ENCODE measurements at places on chromosomes 6 and 20.

DNA sequence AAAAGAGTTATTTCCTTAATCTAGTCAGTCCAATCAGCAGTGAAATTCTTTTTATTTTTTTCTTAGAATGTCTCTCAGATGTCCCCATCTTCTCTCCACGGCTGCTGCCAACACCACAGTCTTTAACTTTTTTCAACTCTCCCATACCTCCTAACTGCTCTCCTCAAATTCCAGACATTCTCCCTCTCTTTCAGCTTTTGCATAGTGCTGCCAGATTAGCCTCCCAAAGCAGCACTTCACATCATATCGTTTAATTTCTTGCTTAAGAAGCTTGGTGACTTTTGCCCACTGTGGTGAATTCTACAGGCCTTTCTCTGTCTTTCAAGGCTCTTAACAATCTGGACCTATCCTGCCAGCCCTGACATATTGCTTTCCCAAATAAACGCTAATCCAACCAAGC lies 233.4 kb downstream of the UST start:
- DNase-seq: no peak

- DNase-seq: no peak
These were observed 31.8 kb upstream of the DSE start for GRCh38 chr6:116338943-116339342.

DNA sequence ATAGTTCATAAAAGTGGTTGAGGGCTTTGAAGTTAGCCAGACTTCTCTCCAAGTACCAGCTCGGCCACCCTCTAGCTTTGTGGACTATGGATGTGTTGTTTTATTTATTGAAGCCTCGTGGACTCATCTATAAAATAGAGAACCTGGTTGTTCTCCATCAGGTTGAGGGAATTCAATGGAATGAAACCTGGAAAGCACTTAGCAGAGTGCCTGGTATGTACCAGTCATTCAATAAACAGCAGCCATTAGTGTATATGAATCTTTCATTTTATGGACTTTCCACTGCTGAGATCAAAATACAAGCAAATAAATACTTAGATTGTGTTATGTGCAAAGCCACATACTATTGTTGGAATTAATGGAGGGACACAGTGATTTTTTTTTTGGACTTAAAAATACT lies 206.8 kb downstream of the SOX4 start:
- DNase-seq: no peak

DNA sequence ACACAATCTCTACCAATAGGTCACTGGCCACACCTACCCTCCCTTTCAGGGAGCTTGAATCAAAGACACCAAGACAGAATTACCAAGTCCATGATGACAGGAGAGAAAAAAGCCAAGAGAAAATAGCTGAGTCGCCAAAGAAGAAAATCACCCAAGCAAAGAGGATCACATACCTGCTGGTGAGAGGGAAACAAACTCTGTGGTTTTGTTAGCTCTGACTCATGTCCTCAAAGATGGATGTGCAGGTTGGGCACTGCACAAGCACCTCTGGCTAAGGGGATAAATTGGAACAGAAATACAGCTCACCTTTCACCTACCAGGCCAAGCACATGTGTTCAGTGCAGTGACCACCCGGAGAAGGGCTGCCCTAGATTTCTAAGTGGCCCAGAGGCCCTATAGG lies 114.8 kb downstream of the TFAP2A start:
- DNase-seq: no peak

DNA sequence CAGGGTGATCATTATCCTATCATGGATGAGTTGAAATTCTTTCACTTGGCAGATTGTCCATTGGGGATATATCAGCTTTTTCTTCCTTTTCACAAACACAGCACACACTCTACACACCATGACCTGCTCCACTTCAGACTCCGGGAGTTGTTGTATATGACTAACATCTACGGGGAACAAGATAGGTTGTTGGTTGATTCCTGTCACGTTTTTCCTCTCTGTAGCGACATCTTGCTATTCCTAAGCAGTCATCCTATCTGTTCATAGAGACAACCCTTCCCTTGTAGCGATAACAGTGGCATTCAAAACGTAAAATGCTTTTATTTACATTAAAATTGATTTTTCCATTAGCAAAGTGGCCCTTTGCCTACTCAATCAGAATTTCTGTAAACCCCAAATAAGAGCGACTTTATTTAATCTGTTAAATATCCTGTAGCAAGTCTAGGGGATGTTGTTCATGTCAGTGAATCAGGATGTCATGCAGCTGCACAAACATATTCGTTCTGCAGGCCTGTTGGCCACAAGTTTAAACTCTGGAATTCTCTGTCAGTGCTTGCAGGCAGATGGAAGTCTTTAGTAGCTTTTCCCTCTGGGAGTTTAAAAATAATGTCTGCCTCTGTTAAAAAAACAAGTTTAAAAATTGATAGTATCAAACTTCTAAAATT lies 23.1 kb downstream of the PHACTR2 start:
- DNase-seq: no peak

DNA sequence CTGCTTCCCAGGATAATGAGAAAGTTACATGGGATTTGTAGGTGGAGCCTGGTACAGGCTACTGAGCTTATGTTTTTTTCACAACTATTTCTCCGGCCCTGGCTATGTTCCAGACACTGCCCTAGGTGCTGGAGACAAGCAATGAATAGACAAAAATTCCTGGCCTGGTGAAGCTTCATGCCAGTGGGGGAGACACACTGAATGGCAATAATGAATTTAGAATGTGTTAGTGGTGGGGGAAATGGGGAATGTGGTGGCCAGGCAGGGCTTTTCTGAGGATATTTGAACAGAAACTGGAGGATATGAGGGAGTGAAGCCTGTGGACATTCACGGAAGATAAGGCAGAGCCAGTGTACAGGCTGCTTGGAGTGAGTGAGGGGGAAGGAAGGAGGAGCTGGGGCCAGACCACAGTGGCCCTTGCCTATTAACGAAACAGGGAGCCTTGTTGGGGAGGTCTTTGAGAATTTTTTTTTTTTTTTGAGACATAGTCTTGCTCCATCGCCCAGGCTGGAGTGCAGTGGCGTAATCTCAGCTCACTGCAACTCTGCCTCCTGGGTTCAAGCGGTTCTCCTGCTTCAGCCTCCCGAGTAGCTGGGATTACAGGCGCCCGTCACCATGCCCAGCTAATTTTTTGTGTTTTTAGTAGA lies 6.6 kb downstream of the FOXS1 start:
- DNase-seq: no peak

- no peak for DNase-seq
These were observed 135.5 kb upstream of the AGPAT4 start for GRCh38 chr6:161409353-161409752.

DNA sequence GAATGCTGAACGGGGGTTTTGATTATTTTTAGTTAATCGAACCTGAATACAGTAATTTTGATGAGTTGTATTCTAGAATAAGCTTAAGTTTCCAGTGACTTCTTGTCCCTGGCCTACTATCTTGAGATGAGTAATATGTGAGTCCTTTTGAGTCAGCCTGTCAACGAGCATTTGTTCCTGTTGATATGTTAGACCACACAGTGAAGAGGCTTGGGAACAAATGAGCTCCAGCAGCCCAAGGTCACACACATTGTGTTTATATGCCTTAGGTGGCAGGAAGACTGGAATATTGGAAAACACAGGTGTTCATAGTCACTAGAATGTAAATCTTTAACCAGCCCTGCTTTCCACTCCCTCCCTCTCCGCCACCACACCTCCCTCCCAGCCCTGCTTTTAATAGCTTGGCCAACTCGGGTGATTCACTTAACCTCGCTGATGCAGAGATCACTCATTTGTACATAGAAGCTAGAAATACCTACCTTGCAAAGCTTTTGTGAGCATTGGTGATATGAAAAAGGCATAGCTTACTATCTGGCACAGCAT lies 9.1 kb downstream of the SMPDL3A start:
- no peak for DNase-seq

DNA sequence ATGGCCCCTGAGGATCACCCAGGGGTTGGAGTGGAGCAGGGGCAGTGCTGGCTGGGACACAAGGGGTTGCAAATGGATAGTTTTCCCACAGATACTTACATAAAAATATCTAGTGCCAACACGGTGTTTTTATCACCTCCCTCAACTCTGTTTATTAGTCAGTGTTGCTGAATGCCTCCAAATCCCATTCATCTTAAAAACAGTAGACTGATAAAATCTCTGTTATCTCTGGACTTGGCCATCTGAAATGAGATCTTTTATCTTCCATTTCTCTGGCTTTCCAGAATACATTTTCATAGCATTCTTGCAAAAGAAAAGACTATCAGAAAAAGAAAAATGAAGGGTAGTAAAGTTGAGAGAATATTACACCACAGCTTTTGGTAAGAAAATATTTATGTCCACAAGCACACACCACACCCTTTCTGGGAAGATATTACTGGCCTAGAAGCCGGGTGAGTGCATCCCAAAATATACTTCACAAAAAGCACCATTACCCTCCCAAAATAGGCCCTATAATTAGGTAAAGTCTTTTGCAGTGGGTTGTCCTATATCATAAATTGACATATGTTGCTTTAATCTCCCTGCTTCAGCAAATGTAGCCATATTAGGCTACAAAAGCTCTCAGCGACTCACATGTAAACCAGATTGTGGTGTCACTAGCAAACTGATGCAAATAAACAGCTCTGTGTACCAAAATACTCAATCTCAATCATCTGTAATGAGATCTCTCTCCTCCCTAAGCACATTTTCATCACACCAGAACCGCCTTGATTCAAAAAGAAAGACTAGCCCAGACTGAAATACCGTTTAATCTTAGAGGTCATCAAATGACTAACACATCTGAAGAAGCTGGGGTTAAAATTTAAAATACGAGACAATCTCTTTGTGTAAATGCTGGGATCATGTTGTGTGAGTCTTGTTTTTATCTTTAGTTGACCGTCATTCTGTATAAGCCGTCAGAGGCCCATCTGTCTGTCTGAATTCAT lies 96.7 kb downstream of the FYN start:
- no peak for DNase-seq

DNA sequence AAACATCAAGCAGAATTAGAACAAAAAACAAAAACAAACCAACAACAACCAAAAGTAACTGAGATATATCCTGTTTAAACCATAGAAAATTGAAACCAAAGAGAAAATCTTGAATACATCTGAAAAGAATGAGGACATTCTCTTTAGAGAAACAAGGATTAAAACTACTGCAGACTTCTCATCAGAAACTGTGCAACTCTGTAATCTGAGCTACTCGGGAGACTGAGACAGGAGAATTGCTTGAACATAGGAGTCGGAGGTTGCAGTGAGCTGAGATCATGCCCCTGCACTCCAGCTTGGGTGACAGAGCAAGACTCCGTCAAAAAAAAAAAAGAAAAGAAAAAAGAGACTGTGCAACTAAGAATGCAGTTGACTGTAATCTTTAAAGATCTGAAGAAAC lies 153.4 kb downstream of the SYNDIG1 start:
- no peak for DNase-seq

- DNase-seq: no peak
These were observed 26.5 kb downstream of the EIF2S2 start for GRCh38 chr20:34085544-34086040.

DNA sequence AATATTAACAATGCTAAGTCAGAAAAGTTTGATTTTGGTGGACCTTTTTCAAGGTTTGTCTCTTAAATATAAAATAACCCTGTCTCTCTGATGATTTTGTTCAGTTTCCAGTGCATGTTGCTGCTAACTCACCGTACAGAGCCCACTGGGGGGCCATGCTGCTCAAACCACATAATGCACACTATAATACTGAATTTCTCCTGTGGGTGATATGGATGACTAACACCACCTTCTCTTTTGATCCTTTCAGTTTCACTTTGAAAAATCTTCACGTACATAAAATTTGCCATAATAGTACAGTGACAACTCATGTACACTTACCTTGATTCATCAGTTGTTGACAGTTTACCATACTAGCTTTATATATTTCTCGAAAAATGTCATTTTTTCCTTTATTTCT lies 506.6 kb upstream of the MAN1A1 start:
- no peak for DNase-seq

DNA sequence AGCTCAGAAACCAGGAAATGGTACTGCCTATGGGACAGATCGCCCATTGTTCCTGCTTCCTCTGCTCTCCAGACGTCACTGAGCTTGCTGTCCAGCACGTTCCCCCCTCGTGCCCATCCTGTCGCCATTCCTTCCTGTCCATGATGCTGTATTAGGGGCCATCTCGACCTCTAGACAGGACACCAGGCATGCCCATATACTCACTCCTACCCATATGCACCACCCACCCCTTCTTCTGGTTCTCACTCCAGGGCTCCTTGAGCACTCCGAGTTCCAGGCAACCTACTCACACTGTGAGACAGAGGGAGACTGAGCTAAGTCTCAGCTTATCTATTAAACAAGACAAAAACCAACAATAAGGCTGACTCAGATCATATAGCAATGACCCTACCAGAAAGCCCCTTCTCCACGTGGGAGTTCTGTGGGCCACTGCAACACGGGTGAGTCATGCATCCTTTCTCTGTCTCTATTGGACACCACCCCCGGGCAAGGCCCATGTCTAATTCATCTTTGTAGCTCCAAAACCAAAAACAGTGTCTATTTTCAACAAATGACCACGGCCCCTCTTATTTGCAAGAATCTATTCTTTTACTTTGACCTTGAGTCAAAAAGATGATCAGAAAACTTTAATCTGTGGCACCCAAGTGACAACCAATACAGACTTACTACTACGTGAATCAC lies 65.7 kb downstream of the PSMG4 start:
- DNase-seq: no peak

DNA sequence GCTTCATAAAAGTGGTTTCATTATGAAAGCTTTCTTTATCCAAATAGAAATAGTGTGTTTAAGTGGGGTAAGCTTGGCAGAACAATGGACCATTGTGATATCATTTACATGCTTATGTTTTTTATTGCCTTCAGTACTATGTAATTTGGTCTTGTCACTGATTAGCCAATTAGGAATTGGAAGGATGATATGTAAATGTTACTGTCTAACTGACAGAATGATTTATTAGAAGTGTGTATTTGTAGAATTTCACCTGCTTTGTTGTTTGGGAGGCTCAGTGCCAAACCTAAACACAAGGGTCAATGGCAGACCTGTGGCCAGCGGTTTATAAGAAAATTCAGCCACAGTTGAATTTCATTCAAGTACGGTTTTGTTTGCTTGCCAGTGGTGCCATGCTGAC lies 39.0 kb downstream of the AIG1 start:
- DNase-seq: no peak

DNA sequence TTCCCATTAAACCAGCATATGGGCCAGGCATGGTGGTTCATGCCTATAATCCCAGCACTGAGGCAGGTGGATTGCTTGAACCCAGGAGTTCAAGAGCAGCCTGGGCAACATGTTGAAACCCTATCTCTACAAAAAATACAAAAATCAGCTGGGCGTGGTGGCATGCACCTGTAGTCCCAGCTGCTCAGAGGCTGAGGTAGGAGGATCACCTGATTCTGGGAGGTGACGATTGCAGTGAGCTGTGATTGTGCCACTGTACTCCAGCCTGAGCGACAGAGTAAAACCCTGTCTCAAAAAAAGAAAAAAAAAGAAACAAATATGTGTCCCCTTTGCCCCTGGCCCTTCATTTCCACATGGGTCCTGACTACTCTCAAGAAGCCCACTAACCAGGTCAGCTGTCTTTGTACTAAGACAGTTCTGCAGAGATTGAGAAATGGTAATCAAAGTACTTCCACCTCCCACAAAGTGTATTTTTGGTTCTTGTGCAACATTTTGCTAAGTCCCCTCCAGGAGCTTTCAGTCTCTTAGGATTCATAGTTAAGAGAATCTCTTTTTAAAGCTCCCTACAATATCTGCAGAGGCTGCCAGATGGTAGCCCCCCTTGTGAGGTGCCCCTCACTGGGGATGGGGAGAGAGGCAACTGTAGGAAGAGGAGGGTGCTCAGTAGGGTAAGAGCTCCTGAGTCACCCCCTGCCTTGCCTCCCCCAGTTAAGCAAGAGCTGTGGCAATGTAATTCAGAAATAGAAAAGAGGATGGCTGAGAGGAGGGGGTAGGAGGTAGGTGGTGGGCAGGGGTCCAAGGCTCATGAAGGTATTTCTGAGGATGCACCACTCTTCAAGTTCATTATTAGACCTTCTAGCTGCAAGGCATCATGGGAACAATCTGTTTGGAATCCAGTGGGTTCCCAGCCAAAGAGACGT lies 16.5 kb upstream of the WFDC2 start:
- DNase-seq: no peak
